Tongue (tissue), 3 donors: ENCODE measurements at places on chromosomes 7 and 10. TPM values are rescaled to one million over a fixed set of nuclear protein-coding genes. Genes with fewer than 3 reads are reported as not detected.

Gene MYOZ1
- total RNA-seq = 706 TPM

Gene PRKG1
- total RNA-seq = 96.8 TPM

Gene TSC22D4
- 25.2 TPM for total RNA-seq

Gene DIP2C
- total RNA-seq = 39.0 TPM

Gene FGFBP3
- total RNA-seq = 0.72 TPM

Gene FEZF1
- not detected for total RNA-seq

Gene MINDY3
- 43.8 TPM for total RNA-seq

Gene VAX1
- total RNA-seq = not detected
